ENCODE measurements at places on chromosomes 5 and 9.

DNA sequence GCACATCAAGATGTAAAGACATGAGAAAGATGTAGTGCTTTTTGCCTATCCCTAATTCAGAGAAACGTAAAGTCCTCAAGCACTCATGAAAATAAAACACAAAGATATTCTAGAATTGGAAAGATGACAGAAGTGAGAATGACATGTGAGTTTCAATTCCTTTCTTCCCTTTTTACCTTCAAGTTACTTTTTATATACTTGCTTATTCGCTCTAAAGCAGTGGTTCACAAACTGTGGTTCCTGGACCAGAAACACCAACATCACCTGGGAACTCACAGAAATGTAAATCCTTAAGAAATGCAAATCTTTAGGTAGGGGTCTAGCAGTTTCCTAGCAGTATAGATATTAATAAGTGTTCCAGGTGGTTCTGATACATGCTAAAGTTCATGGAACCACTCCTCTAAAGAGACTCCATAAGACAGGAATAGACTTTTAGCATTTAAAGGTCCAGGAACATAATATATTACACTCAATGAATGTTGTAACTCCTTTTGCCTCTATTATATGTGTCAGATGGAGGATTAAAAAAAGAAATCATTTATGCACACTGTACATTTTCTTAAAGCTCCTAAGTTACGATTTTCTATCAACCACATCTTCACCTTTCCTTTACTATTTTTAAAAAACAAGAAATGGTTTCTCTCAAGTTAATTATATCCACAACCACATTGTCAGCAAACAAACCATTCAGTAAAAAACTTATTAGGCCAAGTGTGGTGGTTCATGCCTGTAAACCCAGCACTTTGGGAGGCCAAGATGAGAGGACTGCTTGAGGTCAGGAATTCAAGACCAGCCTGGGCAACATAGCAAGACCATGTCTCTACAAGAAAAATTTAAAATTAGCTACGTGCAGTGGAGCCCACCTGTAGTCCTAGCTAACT, 39.9 kb downstream of the ERP44 start:
- DNase-seq, result no peak

DNA sequence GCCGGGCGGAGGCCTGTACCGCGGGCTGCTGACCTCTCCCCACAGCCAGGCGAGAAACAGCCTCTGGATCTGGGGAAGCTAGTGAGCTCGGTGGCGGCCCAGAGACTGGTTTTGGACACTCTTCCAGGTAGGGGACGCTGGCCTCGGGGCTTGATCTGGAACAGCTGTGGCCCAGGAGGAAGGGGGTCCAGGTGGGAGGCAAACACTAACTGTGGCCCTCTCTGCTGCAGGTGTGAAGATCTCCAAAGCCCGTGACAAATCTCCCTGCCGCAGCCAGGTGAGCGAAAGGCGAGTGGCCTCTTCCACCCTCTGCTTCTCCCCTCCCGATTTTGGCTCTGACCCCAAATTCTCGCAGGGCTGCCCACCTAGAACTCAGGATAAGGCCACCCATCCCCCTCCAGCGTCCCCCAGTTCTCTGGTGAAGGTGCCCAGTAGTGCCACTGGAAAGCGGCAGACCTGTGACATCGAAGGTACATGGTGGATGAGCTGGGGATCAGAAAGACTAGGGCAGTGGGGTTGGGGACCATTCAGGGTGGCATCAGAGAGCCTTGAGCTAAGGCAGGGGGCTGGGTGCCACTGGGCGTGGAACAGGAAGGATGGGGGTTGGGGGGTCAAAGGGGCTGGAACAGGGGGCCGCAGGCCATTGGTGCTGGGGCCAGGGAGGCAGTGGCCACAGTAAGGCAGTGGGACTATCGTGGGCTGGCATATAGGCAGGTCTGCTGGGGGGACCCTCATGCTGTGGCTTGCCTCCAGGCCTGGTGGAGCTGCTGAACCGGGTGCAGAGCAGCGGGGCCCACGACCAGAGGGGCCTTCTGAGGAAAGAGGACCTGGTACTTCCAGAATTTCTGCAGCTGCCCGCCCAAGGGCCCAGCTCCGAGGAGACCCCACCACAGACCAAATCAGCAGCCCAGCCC, 12.9 kb upstream of the SLC34A1 start:
- DNase-seq, result no peak

- no peak for DNase-seq
Measured at GRCh38 chr5:155080721-155081120, 67.2 kb downstream of the KIF4B start.

DNA sequence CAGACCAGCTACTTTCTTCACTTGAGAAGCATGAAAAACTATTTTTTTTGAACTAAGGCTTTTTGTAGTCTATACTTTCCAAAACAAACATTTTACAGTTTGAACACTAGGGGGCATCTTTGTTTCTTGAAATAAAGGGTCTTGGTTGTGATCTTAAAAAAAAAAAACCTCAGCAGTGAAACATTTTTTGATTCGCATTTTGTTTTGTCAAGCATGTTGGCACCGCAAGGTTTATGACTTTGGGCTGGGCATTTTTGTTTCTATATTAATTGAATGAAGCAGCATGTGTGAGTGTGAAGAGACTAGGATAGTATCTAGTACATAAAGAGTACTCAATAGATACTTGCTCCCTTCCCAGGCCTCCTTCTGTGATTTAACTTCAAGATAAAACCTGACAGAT, 31.6 kb upstream of the ACOT12 start:
- no peak for DNase-seq

DNA sequence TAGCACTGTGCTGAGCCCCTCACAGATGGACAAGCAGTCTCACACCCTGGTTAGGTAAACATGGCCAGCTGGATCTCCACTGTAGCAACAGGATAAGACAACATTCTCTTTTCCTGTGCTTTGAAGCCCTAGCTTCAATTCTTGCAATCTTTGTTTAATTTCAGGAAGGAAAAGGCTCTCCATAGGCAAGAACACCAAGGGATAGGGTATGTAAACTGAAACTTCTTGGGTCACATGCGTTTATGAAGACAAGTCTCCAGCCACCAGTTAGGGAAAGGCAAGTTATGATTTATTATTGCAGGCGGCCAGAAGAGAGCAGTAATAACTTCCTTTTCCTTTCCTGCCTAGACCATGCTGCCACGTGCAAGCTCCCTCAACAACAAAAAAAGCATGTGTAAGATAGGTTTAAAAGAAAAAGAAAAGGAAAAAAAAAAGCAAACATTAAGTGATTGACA, 50.1 kb upstream of the POU5F2 start:
- no peak for DNase-seq

GRCh38 chr9:130246126-130246525, 19.4 kb upstream of the HMCN2 start:
- no peak for DNase-seq

GRCh38 chr9:136721339-136722092, 9.1 kb downstream of the DIPK1B start:
- no peak for DNase-seq

GRCh38 chr5:110716247-110717245, 9.9 kb downstream of the TMEM232 start:
- DNase-seq, result no peak

- no peak for DNase-seq
Measured at GRCh38 chr9:131724683-131725082, 15.2 kb downstream of the RAPGEF1 start.

DNA sequence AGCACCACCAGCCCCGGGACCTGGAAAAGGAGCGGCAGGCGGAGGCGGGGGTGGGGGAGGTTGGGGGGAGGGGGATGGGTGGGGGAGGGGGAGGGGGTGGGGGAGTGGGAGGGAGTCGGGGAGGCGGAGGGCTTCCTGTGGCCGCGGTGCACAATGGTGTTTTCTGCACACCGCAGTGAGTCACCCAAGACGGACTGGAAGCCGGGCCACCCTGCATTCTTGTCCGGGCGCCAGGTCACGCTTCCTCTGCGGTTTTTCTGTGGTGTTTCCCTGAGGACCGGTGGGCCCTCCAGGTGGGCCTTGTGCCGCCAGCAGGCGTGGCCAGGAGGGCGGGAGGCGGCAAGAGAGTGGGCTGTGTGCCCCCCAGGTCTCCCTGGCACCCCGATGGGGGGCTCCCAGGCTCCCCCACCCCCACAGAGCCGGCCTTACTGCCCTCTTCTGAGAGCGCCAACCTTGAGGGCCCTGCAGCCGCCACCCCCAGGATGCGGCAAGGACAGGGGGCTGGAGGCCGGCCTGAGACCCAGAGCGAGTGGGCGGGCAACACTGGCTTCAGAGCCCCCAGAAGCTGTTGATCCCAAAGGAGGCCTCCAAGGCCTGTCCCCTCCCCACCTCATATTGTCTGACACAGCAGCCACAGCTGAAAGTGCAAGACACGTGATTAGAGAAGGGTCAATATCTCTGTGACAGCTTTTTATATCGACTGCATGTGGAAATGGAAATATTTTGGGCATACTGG, 11.1 kb downstream of the EXD3 start:
- no peak for DNase-seq

DNA sequence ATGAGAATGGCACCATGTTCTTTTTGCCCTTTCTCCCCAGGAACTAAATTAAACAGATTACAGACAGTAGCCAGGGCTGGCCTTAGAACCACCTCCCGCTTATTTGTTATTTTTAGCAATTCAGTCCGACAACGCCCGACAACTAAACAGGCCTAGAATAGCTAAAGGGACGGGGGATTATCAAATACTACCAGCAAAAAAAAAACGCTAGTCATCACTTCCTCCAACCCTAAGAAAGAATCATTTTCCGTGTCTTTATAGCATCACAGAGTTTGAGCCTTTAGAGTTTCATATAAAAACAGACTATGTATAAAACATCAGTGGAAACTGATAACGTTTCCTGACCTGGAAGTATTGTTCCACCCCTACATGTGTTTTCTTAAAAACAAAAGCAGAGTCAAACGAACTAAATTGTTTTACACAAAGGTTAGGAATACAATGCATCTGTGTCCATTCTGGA, 35.3 kb downstream of the PFDN1 start:
- no peak for DNase-seq

- DNase-seq, result no peak
Measured at GRCh38 chr9:12923468-12924009, 148.7 kb downstream of the LURAP1L start.

DNA sequence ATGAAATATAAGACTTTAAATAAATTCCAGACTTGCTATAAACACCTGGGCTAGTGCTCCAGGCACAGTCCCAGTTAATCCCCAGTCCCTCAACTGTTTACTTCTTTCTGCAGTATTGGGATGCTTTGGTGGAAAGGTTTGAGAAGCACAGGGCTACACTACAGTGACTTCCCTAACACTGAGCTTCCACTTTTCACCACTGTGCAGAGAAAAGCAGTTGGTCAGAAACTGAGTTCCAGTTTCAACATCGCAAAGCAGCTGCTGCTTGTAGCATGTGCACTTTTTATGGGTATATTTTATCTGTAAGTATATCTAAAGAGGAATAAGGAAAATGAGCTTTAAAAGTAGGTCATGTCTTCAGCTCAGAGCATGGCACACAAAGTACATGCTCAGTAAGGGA, 339.7 kb downstream of the NTRK2 start:
- no peak for DNase-seq

GRCh38 chr5:1137567-1138444, 25.9 kb upstream of the SLC12A7 start:
- DNase-seq, result no peak

DNA sequence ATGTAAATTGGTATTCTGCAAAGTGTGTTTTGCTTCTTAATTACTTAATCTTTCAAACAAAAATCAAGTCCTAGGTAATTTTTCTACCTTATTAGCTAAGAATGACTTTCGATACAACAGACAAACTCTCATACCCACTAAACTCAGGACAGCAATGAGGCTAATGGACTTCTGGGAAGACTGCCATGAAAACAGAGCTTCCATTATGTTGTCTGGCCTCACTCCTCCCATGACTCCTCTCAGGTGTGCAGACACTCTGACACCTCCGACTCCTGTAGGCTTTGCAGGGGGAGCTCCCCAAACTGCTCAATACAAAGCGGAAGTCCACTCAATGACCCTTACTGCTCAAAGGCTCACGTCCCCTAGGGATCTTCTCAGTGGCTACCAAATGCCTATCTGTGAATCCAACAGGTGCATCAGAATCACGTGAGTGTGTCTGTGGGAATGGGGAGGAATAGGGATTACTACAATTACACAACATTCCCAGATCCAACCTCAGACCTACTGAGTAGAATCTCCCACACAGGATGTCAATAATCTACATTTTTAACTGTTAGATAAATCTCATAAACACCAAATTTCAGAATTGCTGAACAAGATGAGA, 289.9 kb downstream of the RAB3C start:
- no peak for DNase-seq

DNA sequence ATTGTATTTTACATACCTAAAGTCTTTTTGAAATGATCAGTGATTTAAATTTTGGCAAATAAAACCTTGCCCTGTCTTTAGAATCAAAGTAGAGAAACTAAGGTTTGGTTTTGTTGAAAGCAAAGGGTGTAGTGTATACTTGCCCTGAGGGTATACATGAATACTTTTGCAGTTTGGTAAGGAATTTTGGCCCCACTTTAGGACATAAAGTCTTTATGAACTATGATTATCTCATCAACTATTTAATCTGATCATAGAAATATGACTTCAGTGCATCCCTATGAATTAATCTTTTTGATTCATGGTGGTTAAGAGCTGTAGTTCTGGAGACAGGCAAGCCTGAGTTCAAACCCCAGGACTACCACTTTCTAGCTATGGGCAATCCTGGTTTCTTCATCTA, 17.7 kb downstream of the RAD1 start:
- no peak for DNase-seq

DNA sequence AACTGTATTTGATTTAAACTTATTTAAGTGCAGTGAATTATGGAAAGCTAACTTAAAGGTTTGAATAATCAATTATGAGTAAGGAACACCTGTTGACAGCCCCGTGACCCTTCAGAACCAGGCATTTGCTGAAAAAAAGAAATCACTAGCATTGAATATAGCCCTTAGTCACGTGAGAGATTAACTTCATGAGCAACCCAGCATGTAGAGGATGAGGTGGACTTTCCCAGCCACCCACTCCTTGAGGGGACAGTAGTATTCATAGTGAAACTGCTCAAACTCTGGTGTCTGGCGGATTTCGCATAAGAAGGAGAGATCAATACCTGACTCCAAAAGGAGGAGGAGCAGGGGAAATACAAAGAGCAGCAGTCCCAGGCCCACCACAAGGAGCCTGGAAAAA, 184.8 kb upstream of the RASEF start:
- DNase-seq, result no peak

DNA sequence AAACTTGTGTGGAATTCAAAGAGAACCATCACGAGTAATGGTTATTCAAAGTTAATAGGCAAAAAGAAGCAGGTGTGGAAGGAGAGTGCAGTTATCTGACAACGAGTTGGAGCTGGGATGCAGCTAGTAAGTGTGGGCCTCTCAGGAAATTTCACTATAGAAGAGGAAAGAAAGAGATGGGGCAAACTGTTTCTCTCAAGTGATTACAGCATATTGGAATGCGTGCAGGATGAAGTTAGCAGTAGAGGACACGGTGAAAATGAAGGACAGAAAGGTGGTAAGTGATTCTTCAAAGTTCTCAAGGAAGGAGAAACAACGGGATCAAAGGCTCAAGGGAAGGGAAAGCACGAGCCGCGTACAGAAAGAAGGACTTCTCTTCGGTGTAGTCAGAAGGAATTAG, 84.0 kb downstream of the ADAMTS12 start:
- no peak for DNase-seq

GRCh38 chr5:168291964-168292785, 730 bp downstream of the WWC1 start:
- DNase-seq, result no peak

GRCh38 chr9:96219026-96219899, 82.7 kb downstream of the HSD17B3 start:
- DNase-seq, result no peak

- DNase-seq, result no peak
Measured at GRCh38 chr9:3740690-3741419, 215.1 kb upstream of the RFX3 start.
